ENCODE measurements at places on chromosomes 6 and 20. TPM values are rescaled to one million over a fixed set of nuclear protein-coding genes. Genes with fewer than 3 reads are reported as not detected.

GRCh38 chr6:110093981-110094380, 85.5 kb downstream of the WASF1 start:
- DNase-seq = no peak

- DNase-seq = no peak
Observed at GRCh38 chr6:88295663-88296062, 129.5 kb upstream of the CNR1 start.

- no peak for DNase-seq
Observed at GRCh38 chr6:170102038-170102437, 188.8 kb downstream of the DLL1 start.

DNA sequence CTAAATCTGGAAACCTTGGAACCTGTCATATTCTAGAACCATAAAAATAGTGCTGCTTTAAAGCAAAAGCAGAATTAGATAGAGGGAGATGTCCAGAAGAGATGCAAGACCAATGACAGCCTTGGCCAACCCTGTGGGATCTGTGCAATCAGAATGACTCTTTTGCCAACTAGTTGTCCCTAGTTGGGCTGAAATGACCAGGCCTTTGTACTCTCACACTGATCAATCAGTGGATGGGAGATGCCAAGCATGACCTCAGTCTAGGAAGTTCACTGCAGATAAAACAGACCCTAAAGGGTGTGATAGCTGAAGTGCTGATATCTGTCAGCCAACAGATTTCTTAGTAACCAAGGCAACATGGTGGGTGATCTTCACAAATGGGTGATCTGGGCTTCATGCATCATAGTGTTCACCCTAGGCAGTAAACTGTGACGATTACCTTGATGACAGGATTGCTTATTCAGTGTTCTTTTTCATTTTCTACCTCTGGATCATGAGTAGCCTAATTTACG, 52.1 kb downstream of the BCKDHB start:
- no peak for DNase-seq

DNA sequence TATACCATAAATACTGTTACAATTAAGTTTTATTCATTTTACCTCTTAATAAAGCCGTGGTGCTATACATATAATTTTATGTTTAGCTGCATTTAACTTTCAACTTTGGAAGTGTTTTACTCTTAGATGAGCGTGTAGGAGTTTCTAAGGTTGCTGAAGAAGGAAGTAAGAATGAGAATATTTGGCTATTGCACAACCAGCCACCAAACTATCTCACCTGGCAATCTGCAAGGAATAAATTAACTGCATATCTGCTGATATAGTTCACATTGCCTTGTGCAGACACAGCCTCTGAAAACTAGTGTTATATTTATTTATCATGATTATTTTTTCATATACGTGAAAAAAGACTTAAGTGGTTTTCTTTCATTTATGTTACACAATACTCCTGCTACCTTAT, 230.4 kb downstream of the PLCB1 start:
- no peak for DNase-seq

DNA sequence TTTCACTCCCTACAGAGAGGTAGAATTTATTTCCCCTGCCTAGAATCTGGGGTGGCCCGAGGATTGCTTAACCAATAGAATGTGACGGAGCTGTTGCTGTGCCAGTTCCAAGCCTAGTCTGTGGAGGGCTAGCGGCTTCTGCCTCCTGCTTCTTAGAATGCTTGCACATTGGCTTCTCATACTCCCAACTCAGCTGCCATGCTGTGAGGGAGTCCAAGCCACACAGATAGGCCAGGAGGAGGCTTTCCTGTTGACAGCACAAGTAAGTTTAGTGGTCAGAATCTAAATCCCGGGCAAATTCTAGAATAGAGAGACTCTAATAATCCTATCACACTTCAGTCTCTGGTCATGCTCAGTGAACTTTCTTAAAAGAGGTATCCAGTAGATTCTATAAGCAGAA, 57.5 kb upstream of the SNRPB2 start:
- DNase-seq = no peak

XKR7 gene
- 4.5 TPM for total RNA-seq

- DNase-seq = no peak
Observed at GRCh38 chr6:56649053-56649769, 6.5 kb upstream of the DST start.

- DNase-seq = no peak
Observed at GRCh38 chr6:558959-559358, 97.9 kb downstream of the HUS1B start.

ADAM33 gene
- 3.0 TPM for total RNA-seq

- no peak for DNase-seq
Observed at GRCh38 chr6:32140420-32141046, 10.4 kb upstream of the FKBPL start.

POFUT1 gene
- 47.5 TPM for total RNA-seq

GRCh38 chr6:25188232-25188631, 90.9 kb upstream of the CARMIL1 start:
- no peak for DNase-seq

PCED1A gene
- 71.9 TPM for total RNA-seq

GRCh38 chr6:35403544-35404442, 48.3 kb upstream of the FANCE start:
- no peak for DNase-seq

GRCh38 chr6:158635427-158636073, 9.0 kb downstream of the DYNLT1 start:
- DNase-seq = no peak

- no peak for DNase-seq
Observed at GRCh38 chr6:146664871-146665360, 66.1 kb downstream of the ADGB start.

LY6G6F gene
- total RNA-seq = not detected

DSTN gene
- 91.9 TPM for total RNA-seq

ABHD12 gene
- 51.6 TPM for total RNA-seq

Data from neural crest cell (in vitro differentiated cells).